Hair follicular keratinocyte (primary cell): ENCODE measurements at places on chromosomes 2 and 18. TPM values are rescaled to one million over a fixed set of nuclear protein-coding genes. Genes with fewer than 3 reads are reported as not detected.

Gene ANKRD29
- 4.1 and 8.5 TPM in 2 replicates for total RNA-seq

Gene RIF1
- 14.7 and 19.4 TPM in 2 replicates for total RNA-seq

Gene AOX1
- 17.5 and 21.3 TPM in 2 replicates for total RNA-seq

Gene RND3
- total RNA-seq = 38.7 and 48.9 TPM in 2 replicates

Gene ZC3H6
- total RNA-seq = 1.1 and 2.4 TPM in 2 replicates

Gene TUBA3E
- not detected in 2 replicates for total RNA-seq

Gene PLCL1
- not detected in 2 replicates for total RNA-seq

Gene NT5C1B
- total RNA-seq = not detected in 2 replicates

Gene SIGLEC15
- total RNA-seq = 0.15 and 0.62 TPM in 2 replicates

Gene CCDC141
- under 0.01 TPM in 1 of 2 replicates, not detected in the other for total RNA-seq

Gene MOGAT1
- total RNA-seq = not detected in 2 replicates

Gene EVX2
- not detected in 2 replicates for total RNA-seq
